IPS-NIHi11 (cell line): ENCODE measurements at places on chromosomes 5 and 9.
A peak's percentile ranks its signal among the peaks of the same experiment; 100 is the strongest.

- DNase-seq: no peak
These were observed 33.9 kb downstream of the HACD4 start for GRCh38 chr9:20997503-20998076.

- no peak for DNase-seq
These were observed 53.5 kb upstream of the EPB41L4A start for GRCh38 chr5:112472614-112473013.

GRCh38 chr9:38390851-38391250 is 1.7 kb upstream of the ALDH1B1 start:
- DNase-seq: no peak

DNA sequence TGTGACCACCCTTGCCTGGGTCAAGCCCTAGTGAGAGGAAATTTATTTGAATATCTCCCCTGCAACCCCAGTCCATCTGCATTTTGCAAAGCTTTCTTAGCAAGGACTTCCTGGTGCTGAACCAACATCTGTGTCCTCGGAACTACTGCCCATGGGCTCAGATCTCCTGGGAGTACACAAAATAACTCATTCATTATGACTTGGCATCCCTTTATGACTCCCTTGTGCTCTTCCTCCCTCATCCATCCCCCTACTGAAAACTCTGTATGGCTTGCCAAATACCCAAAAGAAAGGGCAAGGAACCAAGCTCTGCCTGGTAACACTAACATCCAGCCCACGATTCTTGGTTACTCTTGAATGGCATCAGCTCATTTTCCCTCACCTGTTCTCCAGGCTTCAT is 368.5 kb downstream of the NTRK2 start:
- DNase-seq: no peak

DNA sequence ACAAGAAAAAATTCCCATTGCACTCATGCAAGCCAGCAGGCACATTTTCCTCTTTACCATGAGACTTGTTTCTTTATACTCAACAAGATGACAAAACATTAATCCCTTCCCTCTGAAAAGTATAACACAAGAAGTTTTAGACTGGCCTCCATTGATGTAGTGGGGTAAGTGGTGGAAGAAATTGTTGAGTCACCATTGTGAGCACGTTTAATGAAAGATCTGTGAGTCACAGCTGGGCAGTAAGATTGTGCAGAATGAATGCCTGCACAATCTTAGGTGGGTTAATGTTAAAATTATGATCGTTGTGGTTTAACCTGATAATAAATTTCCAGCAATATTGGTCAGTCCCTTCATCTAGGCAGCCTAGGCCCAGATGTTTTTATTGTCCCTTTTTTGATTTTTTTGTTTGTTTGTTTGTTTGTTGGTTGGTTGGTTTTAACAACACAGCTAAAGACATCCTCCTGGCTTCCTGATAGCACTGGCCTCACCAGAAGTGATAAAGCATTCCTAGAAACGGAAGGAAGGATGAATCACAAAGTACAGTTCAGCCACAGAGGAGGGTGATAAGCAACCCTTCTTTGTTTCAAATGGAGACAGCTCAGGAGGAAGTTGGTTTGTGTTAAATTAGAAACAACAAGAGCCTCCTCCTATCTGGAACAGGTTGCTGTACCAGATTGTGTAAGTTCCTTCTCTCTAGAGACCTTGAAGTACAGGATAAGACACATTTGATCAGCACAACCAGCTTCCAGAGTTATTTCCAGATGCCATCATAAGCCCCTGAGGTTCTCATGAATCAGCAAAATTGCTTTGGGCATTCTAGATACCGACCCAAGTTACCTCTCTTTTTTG is 40.3 kb downstream of the SLC24A2 start:
- DNase-seq: no peak

DNA sequence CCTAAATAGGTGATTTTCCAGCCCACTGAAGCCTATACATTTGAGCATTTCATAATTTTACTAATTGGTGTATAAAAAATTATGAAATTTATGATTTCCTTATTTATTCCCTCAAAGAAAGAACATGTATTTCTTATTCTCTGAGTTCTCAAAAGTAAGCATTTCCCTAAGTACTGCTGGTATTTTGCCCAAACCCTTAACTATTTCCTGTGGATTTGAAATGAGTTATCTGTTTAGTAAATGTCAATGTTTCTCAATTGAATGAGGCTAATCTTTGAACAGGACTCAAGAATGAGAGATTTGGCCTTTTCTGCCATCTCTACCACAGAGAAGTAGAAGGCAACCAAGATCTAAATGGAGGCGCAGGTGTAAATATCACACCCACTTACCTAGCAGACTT is 751.7 kb downstream of the TLE1 start:
- DNase-seq: no peak

DNA sequence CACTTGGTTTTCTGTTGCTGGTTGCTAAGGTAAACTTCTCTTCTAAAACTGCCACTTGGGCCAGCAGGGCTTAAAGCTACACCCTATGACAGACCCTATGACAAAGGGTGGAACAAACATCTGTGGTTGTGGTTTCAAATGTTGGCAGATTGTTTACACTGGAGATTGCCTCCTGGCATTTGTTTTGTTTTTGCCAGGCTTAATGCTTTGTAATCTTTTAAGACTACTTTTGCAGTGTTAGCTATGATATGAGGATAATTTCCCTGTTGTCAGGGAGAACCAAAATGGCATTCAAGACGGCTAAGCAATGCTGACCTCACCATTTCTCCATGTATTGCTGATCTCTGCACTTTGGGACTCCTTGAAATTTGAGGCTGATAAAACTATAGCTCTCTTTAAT is 50.3 kb downstream of the MAMDC2 start:
- no peak for DNase-seq

GRCh38 chr9:4855841-4856240 is 63.1 kb downstream of the RCL1 start:
- no peak for DNase-seq

- no peak for DNase-seq
These were observed 54.2 kb downstream of the LNPEP start for GRCh38 chr5:96990102-96990501.

DNA sequence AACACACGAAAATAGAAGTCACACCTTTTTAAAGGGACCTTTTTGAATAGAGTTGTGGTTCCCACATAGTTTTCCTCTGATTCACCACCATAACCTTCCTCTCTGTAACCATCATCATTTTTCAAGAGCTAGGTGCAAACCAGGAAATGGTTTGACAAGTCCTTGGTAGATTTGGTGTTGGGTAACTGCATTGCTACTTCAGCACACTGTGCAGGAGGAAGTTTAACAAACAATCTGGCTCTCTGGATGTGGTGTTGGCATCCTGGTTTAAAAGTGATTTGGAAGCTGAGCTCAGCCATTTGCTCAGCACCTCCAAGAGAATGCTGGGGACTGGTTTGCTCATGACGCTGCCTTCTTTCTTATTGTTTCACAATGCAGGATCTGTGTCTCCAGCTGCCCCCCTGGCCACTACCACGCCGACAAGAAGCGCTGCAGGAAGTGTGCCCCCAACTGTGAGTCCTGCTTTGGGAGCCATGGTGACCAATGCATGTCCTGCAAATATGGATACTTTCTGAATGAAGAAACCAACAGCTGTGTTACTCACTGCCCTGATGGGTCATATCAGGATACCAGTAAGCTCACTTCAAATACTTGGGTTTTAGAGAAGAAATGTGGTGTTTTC is 213.1 kb downstream of the RFK start:
- no peak for DNase-seq

DNA sequence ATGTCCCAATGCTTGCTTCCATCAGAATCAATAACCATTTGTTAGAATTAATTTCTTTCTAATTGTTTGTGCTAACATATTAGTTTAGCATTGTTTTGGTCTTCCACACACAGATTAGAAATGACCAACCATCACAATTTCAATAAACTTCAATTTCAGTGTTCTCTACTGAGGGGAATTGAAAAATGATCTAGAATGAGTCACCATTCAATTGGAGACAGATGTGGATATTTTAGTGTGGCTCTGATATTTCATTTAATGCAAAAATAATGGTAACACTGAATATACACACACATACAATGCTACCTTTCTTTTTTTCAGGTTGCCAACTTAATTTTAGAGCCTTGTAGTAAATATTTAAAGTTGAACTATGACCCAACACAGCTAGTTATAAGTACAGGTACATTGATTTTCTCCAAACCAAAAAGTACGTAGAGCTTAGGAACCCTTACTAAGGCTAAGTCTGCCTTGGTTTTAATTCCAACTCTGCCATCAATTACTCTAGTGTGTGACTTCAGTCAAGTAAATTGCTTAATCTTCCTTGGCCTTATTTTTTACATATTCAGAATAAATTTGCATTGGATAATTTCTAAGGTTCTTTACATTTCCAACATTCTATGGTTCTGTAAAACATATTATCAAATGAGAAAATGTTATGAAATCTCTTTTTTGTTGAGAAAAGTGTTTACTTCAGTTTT is 143.9 kb downstream of the DMRTA1 start:
- DNase-seq: no peak

DNA sequence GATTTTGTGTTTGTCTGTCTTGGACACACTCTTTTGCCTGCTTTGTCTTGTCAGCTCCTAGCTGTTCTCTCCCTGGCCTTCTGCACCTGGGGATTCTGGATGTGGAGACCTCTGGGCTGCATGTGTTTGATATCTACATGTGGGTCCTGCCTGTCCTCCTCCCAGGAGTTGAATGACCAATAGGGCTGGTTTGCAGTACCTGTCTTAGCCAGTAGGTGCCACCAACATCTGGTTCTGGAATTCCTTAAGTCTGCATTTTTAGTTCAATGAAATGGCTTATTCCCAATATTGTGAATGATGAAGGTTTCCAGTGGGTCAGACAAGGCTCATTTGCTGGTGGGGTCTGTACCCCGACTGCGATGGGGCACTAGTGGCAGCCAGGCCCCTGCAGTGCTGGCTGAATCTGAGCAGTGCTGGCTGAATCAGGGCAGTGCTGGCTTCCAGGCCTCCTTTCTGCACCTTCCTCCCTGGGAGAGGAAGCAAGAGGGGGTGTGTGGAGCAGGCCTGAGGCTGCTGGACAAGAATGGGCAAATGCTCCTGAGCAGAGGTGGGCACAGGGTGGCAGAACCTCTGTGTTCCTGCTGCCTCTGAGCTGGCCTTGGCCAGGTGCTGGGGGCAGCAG is 73.3 kb downstream of the RXRA start:
- peak; percentile 69 for DNase-seq

DNA sequence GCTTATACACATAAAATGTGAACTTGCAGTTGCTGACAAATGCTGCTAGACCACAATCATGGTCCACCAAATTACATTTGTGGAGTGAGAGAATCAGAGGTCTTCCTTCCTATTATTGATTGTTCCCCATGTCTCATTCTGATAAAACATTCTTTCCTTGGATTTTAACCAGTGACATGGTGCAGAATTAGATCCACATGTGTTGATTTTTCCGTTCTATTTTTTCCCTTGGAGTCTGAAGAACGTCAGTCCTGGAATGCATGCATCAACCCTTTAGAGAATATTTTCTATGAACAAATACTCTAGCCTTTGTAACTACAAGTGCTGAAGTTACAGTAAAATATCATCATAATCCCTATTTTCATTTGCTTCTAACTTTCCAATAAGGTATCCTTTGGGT is 170.7 kb upstream of the SPRY4 start:
- no peak for DNase-seq

GRCh38 chr5:620152-620551 is 8.0 kb downstream of the CEP72 start:
- no peak for DNase-seq

DNA sequence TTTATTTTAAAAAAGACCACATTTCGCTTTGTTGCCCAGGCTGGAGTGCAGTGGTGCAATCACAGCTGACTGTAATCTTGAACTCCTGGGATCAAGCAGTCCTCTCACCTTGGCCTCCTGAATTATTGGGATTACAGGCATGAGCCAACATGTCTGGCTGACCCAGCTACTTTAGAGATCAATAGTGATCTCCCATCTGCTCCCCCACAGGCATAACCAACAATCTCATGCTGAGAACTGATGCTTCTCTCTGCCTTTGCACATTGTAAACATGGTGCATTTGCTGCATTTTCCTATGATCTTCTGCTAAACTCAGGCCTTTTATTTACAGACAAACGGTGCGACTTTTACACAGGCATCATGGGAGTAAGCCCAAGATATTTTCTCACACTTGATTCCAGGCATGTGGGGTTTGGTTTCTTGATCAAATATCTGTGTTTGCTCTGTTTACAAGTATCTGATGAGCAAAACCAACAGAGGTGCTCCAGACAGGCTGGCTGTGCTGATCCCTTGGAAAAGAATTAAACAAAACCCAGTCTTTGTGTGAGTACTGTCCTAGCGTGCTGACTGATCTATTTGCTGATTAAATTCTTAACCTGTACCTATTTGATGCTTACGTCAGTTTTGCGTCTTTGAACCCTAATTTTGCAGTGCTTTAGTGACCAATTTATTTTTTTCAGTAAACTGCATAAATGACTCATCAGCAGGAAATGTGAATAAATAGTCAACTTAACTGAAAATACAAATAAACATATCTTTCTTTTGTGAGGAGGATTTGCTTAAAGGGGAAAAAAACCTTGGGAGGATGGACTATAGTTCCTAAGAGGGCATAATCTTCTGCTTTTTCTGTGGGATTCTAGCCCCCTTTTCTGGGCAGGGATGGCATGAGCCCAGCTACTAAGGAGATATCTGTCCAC is 191.7 kb upstream of the NR3C1 start:
- DNase-seq: no peak

DNA sequence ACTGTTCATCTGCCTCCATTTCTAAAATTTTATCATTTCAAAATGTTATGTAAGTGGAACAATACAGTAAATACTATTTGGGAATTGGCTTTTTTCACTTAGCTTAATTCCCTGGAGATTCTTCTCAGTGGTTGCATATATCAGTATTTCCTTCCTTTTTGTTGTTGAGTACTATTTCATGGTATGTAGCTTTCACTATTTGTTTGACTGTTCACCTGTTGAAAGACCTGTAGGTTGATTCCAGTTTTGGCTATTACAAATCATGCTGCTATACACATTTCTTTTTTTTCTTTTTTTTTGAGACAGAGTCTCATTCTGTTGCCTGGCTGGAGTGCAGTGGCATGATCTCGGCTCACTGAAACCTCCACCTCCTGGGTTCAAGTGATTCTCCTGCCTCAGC is 33.0 kb upstream of the PWWP2A start:
- DNase-seq: no peak

- no peak for DNase-seq
These were observed 22.1 kb upstream of the MATR3 start for GRCh38 chr5:139271201-139272027.

- DNase-seq: no peak
These were observed 90.5 kb downstream of the NRG2 start for GRCh38 chr5:139952574-139952973.

DNA sequence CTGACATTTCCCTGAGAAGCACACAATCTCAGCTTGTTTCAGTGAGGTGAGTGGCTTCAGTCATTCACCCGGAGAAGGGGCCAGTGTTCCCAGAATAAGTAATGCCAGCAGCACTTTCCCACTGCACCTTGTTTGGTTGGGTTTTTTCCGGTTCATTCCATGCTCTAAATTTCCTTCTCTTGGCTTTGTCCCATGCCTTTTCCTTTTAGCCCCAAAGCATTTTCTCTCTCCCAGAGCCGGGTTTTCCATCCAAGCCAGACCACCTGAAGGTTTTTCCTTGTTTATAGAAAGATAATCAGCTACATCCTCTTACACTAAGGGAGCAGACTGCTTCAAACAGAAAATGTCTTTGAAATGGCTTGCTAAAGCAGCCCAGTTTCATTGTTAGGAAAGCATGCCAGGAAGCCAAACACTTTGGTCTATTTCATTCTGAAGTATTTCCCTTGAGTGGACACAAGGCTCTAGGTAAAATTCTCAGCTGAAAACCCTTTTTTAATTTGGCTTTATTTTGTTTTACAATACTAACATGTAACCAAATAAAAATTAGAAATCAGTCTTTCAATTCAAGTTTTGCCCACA is 501.6 kb downstream of the DTWD2 start:
- no peak for DNase-seq
